ENCODE measurements at places on chromosomes 12 and 14. TPM values are rescaled to one million over a fixed set of nuclear protein-coding genes. Genes with fewer than 3 reads are reported as not detected.

GRCh38 chr14:73393375-73393774, 65.0 kb downstream of the NUMB start:
- no peak for DNase-seq

DNA sequence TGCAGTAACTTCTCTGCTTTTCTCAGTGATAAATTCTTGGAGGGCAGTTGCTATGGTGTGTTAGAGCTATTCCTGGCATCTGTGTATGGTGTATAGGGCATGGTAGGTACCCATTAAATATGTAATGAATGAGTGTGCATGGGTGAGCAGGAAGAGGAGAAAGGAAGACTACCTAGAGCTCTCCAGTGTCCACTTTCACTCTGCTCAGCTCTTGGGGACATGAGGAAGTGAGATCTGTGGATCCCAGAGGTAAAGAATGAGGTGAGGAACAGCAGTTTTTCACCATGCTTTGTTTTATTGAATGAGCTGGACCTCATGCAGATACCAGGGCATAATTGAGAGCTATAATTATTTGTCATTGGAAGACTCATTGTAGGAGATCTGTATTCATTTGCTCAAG, 444.8 kb upstream of the RGS6 start:
- DNase-seq = no peak

DNA sequence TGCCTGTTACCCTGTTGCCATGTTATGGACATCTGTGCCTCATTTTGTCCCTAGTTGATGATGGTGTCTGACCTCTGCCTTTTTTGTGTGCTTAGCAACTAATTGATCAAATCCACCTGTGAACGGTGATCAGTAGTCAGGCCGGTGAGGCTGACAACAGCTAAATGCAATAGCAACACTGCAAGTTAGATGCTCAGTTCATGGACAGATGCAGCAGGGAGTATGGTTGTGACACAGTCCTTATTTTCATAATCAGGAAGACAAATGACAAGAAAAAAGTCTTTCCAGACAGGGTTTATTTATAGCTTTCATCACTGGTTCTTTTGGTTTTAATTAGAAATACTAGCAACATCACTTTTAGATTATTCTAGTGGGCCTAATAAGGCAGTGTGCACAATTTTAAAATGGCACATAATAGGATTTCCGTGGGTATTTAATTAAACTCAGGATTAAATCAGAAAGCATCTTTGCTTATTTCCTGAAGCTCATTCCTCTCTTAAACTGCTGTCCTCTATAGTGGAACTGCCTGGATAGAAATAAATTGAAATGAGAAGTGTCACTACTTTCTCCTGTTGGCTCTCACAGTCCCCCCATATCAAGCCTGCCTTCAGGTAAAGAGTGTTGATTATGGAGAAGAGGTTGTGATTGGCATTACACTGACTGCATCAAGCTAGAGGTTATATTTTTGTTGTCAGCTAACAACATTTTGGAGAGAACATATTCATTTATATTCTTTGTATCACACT, 281.1 kb upstream of the NAV3 start:
- no peak for DNase-seq

DNA sequence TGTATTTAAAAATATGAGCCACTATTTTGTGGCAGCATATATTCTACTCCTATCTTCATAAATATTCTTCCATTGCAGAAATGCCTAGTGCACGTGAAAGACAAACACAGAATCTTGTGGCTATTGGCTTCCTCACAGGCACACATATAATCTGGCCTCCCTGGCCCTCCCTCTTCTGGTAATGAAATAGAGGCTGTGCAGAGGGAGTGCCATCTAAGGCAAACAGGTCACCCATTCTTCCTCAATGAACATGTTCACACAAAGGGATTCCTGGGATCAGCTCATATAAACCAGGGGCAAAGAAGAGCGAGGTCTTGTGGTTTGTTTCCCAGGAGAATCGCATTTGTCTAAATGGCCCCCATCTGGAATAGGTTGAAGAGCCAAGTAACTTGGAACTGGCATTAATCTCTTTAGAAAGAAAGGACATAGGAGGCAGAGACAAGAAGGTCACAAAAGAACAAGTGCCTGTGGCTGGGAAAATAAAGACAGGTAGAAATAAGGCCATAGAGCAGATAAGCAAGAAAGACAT, 171.6 kb upstream of the PTPRQ start:
- no peak for DNase-seq

Gene SCARB1
- total RNA-seq = 7.2 TPM

Gene SOX5
- not detected for total RNA-seq

All from naive thymus-derived CD8-positive, alpha-beta T cell (primary cell).